ENCODE measurements at places on chromosomes 13 and 19.
A peak's percentile ranks its signal among the peaks of the same experiment; 100 is the strongest.

GRCh38 chr19:1507763-1508506 lies 4.9 kb downstream of the ADAMTSL5 start:
- DNase-seq, result peak; percentile 93

DNA sequence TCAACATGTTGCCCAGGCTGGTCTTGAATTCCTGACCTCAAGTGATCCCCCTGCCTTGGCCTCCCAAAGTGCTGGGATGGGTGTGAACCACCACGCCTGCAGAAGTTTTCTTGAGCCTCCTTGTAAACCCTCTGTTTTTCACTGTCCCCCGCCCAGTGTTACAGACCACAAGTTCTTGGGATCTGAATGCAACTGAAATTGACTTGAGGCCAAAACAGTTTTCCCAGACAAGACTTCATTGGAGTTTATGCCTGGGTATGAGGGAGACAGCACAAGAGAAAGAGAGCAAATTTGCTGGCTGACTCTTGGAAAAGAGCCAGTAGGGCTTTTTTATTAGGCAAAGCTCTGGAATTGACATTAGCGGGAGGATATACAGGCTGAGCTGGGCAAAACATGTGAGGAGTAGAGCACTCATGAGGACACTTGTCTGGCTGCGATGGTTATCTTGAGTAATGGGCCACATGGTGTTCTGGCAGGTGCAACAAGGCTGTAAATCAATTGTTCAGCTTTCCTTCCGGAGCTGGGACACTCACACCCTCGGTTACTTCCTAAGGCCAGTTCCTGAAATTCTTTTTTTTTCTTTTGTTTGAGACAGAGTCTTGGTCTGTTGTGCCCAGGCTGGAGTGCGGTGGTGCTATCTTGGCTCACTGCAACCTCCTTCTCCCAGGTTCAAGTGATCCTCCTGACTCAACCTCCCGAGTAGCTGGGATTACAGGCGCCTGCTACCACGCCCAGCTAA lies 12.7 kb upstream of the HNRNPL start:
- DNase-seq, result no peak

- peak; percentile 26 for DNase-seq
These were observed 37.5 kb downstream of the SUGP2 start for GRCh38 chr19:18995804-18996241.

DNA sequence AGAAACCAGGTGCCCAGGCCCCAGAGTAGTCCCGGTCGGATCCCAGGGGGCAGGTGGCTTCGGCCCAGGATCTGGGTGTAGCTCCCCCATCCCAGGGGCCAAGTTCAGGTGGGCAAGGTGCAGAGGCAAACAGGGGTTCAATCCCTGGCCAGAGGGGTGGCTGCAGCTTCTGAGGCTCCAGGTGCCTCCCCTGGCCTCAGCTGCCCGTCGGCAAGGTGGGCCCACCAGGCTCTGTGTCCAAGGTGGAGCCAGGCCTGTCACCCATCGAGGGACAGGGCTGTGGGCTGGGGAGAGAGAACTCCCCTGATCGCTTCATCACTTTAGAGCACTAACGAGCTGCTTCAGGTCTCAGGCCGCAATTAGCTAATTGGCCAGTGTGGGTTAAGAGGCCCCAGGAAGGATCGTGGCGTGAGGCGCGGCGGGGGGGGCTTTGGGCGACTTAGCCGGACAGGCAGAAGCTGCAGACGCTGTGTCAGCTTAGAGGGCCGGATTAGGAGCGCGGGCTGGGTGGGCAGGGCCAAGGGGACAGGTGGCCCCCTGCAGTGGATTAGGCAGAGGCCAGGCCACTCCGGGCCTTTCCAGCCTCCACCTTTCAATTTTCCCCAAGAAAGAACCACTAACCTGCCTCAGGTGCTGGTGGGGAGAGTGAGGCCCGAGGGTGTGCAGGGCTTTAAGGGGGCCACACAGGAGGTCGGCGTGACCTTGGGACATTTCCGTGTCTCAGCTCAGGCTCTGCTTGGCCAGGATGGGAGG lies 2.8 kb upstream of the RAX2 start:
- DNase-seq, result no peak

GRCh38 chr19:3644351-3645066 lies 17.9 kb upstream of the CACTIN start:
- no peak for DNase-seq

DNA sequence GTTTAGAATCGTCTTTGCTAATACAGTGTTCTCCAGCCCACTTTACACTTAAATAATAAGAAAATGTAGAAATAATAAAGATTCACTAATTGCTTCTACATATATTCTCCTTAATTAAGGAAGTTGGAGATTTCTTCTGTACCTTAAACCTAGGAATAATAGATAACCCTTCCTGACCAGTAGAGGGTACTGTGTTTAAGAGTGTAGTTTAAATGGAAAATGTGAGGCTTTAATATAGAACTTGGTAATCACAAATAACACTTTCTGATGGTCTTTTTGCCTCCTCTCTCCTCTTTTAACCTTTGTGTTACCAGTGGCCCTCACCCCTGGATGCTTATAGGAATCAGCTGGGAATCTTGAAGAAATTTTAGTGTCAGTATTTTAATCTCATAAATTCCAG lies 20.7 kb downstream of the POMP start:
- no peak for DNase-seq

DNA sequence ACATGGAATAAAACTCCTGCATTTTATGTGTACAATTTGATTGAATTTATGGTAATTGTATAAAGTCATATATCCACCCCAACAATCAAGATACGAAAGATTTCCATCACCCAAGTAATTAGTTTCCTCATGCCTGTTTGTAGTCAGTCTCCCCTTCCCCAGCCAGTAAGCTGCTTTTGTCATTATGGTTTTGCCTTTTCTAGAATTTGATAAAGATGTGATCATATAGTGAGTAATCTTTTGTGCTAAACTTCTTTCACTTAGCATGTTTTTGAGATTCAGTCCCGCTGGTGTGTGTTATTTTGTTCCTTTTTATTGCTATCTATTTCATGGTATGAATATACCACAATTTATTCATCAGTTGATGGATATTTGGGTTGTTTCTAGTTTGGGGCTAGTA lies 16.0 kb downstream of the ITM2B start:
- DNase-seq, result no peak

DNA sequence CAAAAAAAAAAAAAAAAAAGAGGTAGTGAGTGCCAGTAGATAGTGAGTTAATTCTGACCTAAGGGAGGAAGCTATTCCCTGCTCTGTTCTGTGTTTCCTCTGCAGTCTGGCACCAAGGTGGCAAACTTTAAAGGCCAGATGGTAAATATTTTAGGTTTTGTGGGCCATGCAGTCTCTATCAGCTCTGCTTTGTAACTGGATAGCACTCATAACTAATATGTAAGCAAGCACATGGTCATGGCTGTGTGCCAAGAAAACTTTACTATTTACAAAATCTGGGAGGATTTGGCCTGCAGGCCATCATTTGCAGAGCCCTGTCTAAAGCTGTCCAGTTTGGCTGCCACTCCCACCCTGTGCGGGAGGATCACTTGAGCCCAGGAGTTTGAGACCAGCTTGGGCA lies 4.3 kb downstream of the PIN1 start:
- DNase-seq, result no peak

DNA sequence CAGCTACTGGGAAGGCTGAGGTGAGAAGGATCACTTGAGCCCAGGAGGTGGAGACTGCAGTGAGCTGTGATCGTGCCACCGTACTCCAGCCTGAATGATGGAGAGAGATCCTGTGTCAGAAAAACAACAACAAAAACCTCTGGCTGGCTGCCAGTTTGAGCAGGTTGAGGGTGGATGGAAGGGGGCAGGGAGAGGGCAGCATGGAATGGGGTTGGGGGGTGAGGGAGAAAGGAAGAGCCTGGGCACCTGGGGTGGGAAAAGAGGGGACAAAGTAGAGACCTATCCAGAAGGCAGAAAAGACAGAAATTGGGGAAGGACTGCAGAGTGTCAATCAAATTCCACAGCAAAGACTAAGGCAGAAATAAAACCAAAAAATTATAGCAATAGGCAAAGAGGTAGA lies 4.7 kb downstream of the SLC1A5 start:
- DNase-seq, result no peak

DNA sequence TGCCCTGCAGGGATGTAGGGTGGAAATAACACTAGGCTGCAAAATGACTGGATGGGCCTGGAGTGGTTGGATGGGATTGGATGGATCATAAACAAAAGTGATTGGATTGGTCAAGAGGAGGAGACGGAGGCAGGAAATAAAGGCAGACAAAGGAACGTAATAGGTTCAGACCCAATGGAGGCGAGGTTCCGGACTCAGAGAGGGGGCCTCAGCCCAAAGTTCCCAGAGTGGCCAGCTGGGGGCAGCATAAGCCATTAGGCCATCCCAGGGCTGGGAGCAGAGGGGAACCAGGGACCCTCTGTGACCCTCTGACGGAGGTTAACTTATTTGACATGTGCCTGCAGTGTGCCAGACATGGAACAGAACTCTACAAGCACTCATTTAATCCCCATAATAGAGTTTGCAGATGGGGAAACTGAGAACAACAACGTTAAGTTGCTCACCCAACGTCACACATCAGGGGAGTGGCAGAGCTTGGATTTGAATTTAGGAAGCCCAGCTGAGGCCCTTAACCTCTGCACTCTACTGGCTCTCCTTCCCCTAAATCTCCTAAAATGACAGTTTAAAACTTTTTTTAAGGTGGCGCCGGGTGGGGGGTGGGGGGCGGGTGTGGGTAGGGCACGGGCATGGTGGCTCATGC lies 15.3 kb upstream of the MAP1S start:
- DNase-seq, result no peak

GRCh38 chr19:4007836-4008539 lies 452 bp downstream of the PIAS4 start:
- no peak for DNase-seq
